ENCODE measurements at places on chromosomes 12 and 14.

- DNase-seq: no peak
Measured at GRCh38 chr14:65281991-65282895, 130.3 kb upstream of the FUT8 start.

DNA sequence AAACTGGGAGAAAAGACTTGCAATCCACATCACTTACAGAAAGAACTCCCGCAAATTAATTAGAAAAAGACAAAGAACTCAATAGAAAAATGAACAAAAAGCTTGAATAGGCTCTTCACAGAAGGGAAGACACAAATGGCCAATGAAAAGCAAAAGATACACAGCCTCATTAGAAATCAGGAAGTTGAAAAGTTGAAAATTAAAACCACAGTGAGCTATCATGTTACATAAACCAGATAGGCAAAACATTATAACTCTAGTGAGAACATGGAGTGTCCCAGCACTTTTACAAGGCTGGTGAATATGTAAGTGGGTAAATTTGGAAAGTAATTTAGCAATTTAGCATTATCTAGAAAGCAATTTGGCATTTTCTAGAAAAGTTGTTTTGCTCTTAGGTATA is 158.4 kb upstream of the RASSF8 start:
- DNase-seq: no peak

GRCh38 chr12:86613311-86613710 is 357.1 kb upstream of the MGAT4C start:
- DNase-seq: no peak

DNA sequence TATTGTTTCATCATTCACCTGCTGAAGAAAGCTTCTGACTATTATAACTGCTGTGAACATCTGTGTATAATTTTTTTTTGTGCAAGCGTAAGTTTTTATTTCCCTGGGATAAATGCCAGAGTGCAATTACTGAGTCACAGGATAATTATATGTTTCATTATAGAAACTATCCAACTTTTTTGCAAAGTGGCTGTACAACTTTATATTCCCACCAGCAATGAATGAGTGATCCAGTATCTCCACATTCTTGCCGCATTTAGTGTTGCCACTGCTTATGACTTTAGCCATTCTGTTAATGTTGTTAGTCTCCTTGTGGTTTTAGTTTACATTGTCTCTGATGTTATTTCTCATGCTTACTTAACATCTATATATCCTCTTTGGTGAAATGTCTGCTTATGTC is 88.1 kb upstream of the CCDC175 start:
- no peak for DNase-seq

DNA sequence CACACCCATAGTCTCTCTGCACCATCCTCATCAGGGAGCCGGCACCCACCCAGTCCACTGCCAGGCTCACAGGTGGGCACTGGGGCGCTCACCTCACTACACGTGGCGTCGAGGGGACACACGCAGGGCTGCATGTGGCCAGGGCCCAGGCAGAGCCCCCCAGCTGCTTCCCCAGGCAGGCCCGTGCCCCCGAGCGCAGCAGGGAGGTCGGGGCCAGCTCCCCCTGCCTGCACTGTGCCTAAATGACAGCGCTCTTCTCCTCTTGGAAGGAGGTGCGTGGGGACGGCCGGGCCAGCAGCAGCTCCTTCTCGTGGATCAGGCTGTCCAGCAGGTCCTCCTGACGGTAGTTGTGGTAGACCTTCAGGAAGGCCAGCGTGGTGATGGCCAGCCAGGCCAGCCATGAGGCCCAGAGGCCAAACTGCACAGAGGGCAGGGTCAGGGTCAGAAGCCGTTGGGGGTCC is 11.3 kb downstream of the TMEM179 start:
- no peak for DNase-seq

DNA sequence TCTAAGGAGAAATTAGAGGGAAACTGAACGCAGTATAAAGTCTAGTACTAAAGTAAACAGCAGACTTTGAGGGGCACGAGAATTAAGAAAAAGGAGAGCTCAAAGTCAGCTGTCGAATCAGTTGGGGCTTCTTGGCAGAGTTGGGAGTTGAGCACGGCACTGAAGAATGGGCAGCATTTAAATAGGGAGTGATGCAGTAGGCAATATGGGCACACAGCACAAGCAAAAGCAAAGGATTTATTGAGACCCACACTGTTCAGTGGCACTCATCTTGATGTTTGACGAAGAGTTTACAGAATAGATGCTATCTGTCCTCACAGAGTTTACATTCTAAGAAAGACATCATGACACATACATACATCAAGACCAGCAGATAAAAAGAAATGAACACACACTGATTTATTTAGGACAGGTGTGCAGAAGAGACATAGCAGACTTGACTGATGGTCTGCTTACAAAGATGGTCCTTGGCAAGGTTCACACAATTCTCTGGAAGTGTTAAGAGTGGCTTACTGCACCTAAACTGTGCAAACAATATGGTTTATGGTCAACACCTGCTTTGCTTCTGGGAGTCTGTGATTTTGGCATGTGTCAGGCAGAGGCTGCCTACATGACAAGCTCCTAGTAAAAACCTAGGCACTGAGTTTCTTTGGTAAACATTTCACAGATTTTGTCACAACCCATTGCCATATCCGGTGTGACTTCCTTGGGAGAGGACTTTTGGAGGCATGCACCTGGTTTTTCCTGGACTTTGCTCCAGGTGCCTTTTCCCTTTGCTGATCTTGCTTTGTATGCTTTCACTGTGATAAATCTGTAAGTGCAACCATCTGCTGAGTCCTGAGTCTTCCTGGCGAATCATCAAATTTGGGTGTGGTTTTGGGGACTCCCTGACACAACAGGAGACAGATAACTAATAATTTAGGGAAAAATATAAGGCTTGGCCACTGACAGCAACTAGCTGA is 26.3 kb downstream of the ALKBH1 start:
- no peak for DNase-seq

DNA sequence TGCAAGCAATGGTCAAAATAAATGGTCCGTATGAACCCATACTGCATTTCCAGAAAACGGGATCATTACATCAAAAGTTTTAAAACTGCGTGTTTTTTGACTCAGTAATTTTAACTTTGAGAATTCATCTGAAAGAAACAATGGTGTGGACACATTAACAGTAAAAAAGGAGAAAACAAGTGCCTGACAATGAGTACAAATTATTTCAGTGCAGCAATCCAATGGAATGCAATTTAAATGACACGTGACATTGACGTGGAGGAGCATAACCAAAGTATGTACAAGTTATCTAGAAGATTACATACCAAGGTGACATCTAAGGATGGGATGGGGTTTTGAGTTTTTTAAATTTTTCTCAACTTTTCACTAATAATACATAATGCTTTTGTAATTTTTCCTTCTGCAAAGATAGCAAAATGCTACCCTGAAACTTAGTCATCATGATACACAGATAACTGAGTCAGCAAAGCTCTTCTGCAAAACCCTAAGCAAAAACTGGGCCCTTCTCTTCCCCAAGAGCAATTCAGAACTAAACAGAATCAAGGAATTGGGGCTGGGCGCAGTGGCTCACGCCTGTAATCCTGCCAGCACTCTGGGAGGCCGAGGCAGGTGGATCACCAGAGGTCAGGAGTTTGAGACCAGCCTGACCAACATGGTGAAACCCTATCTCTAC is 20.4 kb downstream of the HNRNPC start:
- DNase-seq: no peak

DNA sequence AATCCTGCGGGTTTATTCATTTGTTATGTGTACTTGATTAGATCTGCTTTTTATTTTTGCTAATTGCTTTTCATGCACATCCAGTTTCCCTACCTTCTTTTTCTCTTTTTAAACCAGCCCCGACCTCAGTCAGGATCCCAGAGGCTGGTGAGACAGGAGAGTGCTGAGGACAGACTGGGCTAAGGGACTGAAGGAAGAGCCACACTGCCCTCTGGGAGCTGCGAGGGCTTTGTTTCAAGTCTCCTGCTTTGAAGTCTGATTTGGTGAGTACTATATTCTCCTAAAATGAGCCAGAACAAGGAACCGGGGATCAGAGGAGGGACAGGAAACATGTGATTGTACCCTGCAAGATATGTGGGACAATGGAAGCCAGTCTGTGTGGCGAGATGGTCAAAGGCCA is 23.9 kb downstream of the PRICKLE1 start:
- no peak for DNase-seq

DNA sequence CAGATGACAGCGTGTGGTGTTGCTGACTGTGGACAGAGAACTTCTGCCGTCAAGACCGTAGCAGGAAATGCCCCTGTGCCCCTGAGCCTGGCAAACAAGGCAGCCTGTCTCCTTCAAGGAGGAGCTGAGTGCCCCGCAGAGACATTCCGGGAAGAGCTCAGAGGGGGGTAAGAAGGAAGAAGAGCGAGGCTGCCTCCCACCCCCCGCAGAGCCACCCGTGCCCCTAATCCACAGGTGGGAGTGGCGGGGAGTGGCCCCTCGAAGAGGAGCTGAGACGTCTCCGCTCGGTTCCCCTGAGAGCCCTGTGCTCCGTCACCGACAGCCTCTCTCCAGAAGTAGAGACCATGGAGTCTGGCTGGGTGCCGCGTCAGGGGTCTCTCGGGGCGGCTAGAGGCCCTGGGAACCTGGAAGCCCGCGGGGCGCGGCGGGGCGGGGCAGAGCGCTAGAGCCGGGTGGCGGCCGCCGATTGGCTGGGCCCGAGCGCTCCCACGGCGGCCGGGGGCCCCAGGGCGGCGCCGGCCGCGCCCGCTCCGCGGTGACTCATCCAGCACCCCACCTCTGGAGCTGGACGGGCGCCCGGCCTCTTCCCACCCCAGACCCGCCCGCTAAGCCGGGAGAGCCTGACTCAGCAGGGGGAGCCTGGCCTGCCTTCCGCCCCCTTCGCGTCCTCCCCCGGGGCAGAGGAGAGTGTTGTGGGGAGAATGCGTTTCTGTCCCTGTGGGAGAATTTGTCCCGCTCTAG is 25.2 kb upstream of the KRT78 start:
- DNase-seq: peak; percentile 34

GRCh38 chr12:63940310-63941005 is 96.0 kb downstream of the SRGAP1 start:
- DNase-seq: no peak

- DNase-seq: no peak
Measured at GRCh38 chr14:104290058-104290667, 151.8 kb downstream of the KIF26A start.

DNA sequence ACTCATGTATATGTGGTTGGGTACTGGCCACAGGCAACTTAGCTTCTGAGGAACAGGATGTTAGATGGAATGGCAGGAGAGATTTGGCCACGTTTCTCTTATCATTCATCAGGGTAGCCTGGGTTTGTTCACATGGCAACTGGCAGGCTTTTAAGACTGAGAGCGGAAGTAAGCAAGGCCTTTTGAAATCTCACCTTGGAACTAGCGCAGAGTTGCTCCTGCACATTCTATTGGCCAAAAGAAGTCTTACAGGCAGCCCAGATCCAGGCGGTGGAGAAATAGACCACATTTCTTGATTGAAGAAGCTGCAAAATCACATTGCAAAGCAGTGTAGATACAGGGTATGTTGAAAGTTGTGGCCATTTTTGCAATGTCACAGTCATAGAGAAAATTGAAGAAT is 3.7 kb downstream of the CLEC4A start:
- peak; percentile 64 for DNase-seq

- no peak for DNase-seq
Measured at GRCh38 chr12:120039711-120040110, 50.7 kb downstream of the BICDL1 start.

DNA sequence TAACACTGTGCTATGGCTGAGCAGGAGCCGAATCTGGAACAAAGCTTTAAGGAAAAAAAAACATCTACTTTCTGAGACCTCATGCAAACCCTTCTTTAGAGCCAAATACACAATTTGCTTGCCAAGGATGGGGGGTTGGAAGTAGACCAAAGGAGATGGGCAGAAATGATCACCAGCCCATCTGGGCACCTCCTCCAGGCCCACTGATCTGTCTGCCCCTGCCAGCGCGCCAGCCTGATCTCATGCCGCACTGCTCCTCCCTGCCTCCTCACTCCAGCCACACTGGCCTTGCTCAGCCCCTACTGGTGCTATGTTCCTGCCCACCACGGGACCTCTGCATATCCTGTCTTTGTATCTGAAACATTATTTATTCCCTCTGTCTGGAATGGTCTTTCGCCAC is 24.8 kb upstream of the RAB35 start:
- DNase-seq: no peak

DNA sequence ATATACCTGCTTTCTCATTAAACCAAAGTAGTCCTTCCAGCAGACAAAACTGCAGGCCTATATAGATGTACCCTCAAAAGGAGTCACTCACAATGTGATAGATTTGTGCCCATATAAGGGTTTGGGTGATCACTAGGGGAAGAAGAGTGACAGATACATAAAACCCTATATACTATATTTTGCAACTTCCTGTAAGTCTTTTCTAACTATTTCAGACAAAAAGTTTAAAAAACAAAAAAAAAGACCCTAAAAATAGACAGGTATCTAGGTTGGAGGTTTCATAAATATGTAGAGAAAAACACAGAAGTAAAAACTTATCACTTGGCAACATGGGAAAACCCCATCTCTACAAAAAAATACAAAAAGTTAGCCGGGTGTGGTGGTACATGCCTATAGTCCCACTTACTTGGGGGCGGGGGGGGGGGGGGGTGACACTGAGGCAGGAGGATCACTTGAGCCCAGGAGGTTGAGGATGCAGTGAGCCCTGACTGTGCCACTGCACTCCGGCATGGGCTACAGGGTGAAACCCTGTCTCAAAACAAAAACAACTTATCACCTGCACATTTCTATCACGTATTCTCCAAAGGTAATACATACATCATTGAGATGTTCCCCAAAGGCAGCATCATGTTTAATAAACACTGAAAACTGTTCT is 2.9 kb downstream of the VCPKMT start:
- no peak for DNase-seq

GRCh38 chr12:115998119-115998633 is 279.3 kb downstream of the MED13L start:
- peak; percentile 66 for DNase-seq

GRCh38 chr14:95446470-95446869 is 70.0 kb downstream of the SYNE3 start:
- DNase-seq: no peak

DNA sequence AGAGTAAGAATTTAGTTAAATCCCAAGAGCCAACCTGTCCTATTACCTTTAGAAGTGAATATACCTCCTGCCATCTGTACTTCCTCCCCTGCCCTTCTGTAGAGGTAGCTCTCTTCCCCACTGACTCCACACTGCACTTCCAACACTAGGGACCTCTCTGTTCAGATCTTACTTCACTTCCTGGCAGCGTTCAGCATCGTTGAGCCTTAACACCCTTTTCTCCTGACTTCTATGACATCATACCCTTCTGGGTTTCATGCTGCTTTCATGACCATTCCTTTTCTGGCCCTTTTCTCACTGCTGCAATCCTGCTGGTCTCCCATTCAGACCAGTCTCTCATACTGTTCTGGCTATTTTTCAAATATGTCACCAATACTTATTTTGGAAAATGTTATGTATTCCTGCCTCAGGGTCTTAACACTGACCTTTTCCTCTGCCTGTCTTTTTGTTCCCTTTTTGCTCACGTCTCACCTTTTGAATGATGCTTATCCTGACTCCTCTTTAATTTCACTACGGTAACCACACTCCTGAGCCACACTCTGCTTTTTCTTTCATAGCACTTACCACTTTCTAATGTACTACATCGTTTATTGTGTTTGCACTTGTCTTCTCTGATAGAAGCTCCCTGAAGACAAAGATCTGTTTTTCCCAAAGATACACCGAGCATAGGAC is 67.6 kb downstream of the PLEKHA5 start:
- DNase-seq: no peak

Data from thymus (tissue), 14 donors.